ENCODE measurements at places on chromosomes 12 and 14.

DNA sequence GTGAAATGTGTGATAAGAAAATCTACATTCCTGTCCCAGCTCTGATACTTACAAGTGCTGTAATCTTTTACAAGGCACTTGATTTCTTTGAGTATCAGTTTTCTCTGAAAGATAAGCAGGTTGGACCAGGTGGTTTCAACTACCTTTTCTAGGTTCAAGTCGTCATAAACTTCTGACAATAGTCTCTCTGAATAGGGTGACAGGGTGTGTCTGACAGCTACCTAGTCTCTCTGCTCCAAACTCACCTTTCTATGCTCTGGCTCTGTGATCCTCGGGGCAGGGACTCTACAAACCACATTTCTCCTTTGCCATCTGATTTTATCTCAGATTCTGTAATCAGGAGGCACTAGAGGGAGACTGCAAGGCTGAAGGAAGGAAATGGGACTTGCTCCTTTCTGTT lies 137.7 kb upstream of the SYT1 start:
- no peak for DNase-seq

DNA sequence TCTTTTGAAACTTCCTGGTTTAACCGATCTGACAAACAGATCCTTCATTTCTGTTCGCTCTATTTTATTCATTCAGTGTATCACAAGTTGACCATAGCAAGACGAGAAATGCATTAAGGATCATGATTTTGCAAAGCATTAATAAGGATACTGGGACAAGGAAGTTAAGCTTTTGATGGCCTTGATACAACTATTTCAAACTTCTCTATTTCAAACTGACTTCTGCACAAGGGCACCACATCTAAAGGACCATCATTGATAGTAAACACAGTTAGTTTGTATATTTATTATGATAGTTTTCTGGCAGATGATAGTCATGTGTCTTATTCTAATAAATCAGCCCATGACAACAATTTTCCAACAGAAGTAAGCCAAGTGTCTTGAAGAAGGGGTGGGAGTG lies 25.8 kb upstream of the PLXNC1 start:
- no peak for DNase-seq

- no peak for DNase-seq
These were observed 912.1 kb downstream of the DIO2 start for GRCh38 chr14:79299162-79299561.

GRCh38 chr12:22407397-22407796 lies 72.9 kb upstream of the ST8SIA1 start:
- no peak for DNase-seq

- DNase-seq = no peak
These were observed 3.7 kb downstream of the SIVA1 start for GRCh38 chr14:104756477-104757237.

- DNase-seq = no peak
These were observed 176.3 kb upstream of the FKBP4 start for GRCh38 chr12:2618291-2618995.

DNA sequence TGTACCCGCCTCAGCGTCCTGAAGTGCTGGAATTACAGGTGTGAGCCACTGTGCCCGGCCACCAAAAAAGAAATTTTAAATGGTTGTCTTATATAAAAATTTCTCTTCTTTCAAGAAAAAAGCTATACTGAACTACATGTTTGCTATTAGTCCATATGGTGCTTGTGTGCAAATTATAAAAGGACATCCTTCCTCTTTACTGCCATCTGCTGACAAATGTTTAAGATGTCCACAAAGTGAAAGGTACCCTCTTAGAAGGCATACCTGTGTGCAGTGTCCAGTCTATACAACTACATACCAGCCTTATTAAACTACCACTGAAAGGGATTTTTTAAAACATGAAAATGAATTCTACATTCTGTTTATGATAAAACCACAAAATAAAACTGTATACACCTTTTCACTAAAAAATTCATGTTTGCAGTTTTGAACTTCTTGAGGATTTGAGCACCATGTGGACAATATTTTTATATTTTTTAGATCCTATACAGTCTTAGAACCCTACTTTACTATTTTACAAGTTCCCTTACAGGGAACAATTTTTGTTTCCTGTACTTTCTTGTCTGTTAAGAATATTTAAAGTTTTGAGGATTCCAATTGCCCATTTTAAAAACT lies 32.8 kb upstream of the TOMM20L start:
- DNase-seq = no peak

DNA sequence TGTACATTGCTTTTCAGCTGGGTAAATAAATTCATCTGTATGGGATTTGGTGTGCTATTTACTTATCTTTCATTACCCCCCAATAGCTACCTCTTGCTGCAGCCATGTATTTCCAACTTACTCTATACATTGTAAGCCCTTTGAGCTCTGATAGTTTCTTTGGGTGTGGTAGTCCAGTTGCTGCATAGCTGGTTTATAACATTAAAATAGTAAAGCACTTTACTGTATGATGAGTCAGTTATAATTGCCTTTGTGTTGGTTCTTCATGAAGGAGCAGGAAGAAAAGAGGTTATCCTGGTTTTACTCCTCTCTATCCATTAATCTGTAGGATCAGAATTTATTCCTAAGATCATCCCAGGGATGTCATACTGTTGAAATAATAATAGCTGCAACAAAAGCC lies 15.7 kb downstream of the TBC1D30 start:
- DNase-seq = no peak

DNA sequence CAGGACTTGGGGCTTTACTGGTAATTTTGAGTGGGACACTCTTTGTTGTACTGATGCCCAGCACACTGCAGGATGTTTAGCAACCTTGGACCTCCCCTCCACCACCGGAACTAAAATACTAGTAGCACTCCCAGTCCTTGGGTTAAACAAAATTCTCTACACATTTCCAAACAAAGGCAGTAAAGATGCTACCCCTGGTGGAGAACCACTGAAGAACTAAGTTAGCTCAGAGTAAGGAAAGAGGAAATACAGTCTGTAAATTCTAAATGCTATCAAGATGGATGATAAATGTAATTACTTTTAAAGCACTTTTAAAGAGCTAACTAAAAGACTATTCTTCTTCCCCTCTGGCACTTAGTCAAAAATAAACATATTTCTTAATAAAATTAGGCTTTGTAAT lies 64.1 kb downstream of the LRP6 start:
- no peak for DNase-seq

- no peak for DNase-seq
These were observed 169.5 kb upstream of the RTL1 start for GRCh38 chr14:101072945-101073597.
